ENCODE measurements at places on chromosomes 12 and 14. TPM values are rescaled to one million over a fixed set of nuclear protein-coding genes. Genes with fewer than 3 reads are reported as not detected.

- DNase-seq = no peak
Observed at GRCh38 chr12:71159264-71159663, 1.5 kb upstream of the TSPAN8 start.

- peak; percentile 15 for DNase-seq
Observed at GRCh38 chr14:70808416-70809224, 693 bp downstream of the MAP3K9 start.

DNA sequence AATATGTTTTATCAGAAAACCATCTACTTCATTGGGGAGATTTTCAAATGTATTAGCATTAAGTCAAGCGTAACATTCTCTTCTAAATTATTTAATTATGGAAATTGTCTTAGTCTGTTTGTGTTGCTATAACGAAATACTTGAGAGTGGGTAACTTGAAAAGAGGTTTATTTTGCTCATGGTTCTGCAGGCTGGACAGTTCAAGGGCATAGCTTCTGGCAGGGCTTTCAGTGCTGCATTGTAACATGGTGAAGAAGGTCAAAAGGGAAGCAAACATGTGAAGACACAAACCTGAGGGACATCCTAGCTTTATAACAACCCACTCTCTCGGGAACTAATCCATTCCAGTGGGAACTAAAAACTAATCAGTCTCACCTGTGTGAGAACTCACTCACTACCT is 84.3 kb upstream of the TMPO start:
- no peak for DNase-seq

- no peak for DNase-seq
Observed at GRCh38 chr12:66055837-66056319, 74.7 kb downstream of the LLPH start.

DNA sequence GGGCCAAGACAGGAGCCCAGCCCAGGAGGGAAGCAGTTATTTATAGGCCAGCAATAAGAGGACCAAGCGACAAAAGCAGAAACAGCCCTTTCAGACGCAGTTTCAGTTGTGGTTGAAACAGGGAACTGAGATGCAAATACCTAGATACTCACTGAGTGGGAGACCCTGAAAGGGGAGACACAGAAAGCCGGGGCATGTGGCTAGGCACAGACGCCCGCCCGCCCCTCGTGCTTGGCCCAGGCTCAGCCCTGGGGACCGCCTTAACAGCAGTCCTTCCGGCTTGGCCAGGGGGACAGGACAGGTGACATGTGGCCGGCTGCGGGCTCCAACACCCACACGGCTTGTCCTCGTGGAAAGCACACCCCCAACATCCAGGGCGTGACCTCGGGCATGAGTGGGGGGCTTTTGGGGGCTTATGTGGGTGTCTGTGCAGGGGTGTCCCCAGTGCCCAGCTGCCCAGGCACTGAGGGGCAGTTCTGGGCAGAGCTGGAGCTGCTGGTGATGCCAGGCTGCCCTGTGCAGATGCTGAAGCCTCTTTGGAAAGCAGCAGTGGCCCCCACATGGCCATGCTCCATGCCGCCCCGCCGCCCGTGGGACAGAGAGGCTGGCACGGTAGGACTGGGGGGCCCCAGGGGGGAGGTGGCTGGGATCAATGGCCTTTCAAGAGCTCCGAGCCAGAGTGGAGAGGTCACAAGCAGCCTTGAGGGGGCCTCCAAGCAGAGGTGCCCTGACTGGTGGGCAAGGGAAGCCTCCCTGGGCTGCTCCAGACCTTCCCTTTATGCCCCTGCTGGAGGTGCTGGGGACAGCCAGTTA is 2.1 kb downstream of the PLD4 start:
- no peak for DNase-seq

DNA sequence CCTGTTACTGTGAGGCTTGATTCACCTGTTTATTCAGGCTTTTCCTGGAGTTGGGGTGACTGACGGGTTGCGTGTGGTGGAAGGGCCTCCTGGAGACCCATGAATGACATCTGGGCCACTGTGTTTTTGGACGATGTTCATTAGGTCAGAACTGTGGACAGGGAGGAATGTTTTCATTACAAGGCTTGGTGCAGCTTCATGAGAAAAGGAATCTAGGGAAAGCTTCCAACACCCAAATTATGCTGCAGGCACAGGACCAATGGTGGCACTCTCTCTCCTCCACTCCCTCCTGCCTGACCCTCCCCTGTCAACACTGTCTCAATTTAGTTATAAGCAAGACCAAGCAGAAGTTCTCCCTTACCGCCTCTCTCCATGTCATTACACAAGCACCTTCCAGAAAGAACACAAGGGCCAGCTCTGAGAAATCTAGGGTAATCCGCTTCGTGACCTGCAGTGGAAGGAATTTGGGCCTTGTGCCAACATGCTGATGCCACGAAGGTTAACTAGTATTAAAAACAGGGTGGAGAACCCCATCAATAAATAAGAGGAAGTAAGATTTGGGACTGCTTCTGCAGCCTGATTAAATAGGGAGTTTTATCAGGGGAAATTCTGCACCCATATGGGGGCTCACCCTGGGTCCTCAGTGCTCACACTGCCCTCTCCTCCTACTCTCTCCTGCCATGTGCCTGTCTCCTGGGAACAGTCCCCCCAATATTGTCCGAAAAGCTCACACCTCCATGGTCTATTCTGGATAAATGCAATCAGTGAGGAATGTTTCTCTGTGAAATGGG is 200.3 kb downstream of the KTN1 start:
- DNase-seq = no peak

- no peak for DNase-seq
Observed at GRCh38 chr14:60977847-60978246, 3.0 kb downstream of the TRMT5 start.

DNA sequence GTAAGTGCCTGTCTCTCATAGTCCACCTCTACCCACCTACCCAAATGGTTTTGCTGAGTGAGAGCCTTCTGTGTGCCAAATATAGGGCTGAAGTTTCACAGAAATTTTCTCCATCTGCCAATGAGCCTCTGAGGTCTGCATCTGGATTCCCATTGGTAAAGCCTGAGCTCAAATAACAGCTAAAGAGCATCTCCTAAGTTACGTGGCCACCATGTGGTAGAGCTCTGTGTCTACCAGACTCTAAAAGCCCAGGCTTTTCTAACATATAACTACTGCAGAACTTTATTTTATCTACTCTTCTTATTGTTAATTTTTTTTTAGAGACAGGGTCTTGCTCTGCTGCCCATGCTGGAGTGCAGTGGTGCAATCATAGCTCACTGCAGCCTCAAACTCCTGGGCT is 16.0 kb downstream of the AMDHD1 start:
- DNase-seq = no peak

- no peak for DNase-seq
Observed at GRCh38 chr12:60071759-60072191, 475.9 kb downstream of the SLC16A7 start.

Gene ETFBKMT
- polyA plus RNA-seq = 2.2 TPM

Gene TECPR2
- 0.89 TPM for polyA plus RNA-seq

Gene PIWIL1
- not detected for polyA plus RNA-seq

Gene LRRC10
- polyA plus RNA-seq = not detected

Gene TMEM52B
- not detected for polyA plus RNA-seq

Gene CARMIL3
- not detected for polyA plus RNA-seq

Gene NEUROD4
- not detected for polyA plus RNA-seq
